ENCODE measurements at places on chromosomes 13 and 19.

- no peak for DNase-seq
Observed at GRCh38 chr19:33662391-33663092, 40.8 kb downstream of the CHST8 start.

DNA sequence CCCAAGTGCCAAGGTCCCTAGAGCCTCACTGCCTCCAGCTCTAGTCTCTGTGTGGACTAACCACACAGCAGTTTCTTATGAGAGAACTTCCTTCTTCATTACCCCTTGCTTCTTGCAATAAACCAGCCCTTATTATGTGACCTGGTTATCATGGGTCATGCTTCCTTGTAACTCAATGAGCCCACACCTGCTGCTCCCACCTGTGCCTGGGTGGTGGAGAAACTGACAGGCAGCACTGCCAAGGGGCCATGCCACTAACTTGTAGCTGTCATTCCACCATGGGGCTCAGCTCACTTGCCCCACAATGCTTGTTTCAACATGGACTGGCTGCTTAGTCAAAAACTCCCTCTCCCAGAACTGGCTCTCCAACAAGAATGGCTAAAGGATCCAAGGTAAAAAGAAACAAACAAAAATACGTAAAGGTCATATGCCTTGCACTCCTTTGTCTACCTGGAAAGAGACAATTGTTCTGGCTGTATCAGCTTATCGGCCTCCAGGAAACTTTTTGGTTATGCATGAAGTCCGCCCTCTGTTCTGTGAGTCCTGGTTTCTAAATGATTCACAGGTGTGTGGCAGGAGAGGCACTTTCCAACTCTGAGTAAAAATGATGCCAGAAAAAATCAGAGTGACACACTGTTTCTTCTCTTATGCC lies 446.4 kb downstream of the COG6 start:
- no peak for DNase-seq

DNA sequence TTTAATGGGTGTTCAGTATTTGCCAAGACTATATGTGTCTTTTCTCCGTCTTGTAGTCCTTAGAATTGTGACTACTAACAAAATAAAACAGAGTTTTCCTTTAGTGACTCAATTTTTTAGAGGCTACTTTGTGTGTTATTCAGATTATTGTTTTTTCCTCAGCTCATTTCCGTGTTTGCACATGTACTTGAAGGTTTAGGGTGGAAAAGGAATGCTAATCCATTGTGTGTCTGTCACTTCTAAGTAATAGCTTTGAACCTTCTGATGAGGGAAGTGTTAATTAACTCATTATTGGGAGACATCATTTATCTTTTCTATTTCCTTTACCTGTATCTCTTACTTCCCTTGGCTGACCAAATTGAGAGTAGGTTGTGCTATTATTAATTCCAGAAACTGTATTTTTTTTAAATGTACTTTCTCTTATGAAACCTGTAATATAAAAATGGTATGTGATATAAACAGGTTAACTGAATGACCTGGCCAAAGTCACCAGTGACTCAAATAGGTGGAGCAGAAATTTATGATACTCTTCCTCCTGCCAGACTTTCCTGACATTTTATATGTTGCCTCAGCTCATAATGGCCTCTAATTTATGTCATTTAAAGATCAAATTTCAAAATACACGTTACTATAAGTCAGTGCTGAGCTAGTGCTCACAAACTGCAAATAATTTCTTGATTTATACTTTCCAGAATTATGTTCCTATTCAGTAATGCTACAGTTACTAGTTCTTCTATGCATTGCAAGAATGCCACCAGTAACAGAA lies 88.8 kb downstream of the LMO7 start:
- DNase-seq = no peak

DNA sequence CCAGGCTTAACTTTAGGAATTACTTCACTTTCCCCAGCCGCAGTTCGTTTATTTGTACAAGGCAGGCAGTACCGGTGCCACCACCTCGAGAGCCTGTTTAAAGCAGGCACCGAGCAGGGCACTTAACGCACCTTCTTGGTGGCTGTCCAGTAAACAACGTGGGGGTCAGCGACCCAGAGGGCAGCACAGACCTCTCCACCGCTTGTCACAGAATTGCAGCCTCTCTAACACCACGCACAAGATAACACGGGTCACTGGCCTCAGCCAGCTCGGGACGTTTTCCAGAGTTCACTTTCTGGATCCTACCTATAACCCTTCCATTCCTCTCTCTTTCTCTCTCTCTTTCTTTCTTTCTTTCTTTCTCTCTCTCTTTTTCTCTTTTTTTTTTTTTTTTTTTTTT lies 16.8 kb upstream of the ELAVL1 start:
- DNase-seq = no peak

- no peak for DNase-seq
Observed at GRCh38 chr19:5392486-5392885, 51.9 kb upstream of the PTPRS start.

GRCh38 chr13:108270442-108270841 lies 924 bp downstream of the TNFSF13B start:
- no peak for DNase-seq

DNA sequence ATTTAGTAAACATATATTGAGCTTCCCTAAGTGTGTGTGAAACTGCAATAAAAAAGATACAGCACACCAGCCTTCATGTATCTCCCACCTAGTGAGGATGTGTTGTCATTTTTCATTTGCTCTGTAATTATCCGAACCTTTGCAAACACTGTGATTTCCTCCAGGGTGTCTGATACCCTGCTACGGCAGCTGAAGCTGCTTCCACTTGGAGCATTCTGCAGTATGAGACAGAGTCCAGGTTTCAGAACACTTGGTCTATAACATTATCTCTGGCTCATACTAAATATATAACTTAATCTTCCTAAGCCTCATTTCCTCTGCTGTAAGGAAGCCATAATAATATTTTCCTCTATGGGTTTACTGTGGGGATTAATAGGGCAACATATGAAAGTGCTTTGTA lies 1338.1 kb upstream of the SLC10A2 start:
- no peak for DNase-seq

- DNase-seq = no peak
Observed at GRCh38 chr13:70817576-70817975, 709.3 kb upstream of the KLHL1 start.

DNA sequence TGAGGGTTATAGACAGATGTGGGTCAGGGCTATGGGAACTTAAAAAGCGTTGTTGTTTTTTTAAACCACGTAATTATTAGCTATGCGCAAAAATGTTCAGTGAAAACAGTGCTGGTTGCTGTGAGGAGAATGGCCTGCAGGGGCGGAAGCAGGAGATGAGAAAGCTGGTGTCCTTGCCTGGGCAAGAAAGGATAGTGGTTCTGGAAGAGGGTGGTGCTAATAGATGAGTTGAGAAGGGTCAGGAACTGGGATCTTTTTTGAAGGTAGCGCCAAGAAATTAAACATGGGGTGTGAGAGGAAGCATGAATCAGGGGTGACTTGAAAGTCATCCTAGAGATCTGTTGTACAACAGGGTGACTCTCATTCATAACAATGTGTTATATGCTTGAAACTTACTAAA lies 4.8 kb upstream of the SMG9 start:
- no peak for DNase-seq

DNA sequence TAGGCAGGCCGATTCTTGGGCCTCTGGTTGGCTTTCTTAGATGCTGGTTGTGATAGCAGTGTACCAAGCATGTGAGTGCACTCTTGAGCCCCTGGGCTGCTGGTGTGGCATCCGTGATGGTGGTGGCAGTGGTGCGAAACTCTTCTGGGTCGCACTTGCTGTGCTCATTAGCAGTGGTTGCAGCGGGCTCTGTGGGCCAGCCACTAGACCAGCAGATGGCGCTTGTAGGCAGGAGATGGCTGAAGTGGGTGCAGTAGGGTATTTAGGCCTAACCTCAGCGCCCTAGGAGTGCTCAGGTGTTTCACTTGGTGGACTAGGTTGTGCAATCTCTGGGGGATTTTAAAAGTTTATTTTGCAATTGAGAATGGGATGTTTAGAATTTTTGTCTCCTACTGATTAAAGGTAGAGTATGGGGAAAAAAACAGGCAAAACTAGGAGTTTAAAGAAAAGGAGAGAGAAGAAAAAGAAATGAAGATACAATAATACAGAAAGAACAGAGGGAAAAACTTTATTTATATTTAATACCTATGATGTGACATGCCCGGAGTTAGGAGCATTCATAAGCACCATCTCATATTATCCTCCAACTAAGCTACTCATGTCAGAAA lies 4.3 kb upstream of the ZNF17 start:
- no peak for DNase-seq

Data from amygdala (tissue), 56 donors.